ENCODE measurements at places on chromosomes 5 and 9.

GRCh38 chr5:13524936-13525335 lies 419.6 kb downstream of the DNAH5 start:
- no peak for DNase-seq

DNA sequence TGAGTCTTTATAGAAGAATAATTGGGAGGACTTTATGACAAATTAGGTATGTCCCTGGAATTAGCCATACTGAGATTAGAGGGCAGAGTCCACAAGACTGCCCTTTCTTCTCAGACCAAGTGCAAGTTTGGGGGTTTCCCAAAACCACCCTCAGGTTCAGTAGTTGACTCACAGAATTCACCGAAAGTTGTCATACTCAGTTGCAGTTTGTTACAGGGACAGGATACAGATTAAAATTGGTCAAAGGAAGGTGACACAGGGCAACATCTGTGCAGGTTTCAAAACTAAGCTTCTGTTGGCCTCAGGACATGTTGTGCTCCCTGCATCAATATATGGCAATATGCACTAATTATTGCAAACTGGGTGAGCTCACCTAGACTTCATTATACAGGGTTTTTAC lies 3.8 kb downstream of the RANBP17 start:
- no peak for DNase-seq

- no peak for DNase-seq
These were observed 9.7 kb upstream of the SREK1 start for GRCh38 chr5:66134407-66134861.

GRCh38 chr5:92543201-92543600 lies 1037.8 kb downstream of the NR2F1-AS1 start:
- DNase-seq = no peak

- DNase-seq = no peak
These were observed 398.3 kb upstream of the MPDZ start for GRCh38 chr9:13677801-13678200.

GRCh38 chr9:69149321-69149807 lies 24.7 kb upstream of the TJP2 start:
- no peak for DNase-seq

DNA sequence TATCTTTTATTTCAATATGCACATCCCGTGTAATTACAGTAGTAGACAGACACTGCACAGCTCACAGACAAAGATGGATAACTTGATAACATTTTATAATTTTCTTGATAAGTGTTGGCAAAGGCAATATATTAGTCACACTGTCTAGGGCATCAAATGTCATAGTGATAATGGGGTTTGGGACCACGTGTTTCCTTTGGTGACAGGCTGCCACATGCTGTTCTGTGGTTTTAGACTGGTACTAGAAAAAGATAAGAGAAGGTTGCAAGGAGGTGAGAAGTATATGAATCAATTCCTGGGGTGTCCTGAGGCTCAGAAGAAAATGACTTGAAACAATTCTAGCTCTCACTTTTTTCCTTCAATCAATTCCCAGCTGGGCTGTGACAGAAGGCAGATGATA lies 258.8 kb upstream of the CHD1 start:
- no peak for DNase-seq

DNA sequence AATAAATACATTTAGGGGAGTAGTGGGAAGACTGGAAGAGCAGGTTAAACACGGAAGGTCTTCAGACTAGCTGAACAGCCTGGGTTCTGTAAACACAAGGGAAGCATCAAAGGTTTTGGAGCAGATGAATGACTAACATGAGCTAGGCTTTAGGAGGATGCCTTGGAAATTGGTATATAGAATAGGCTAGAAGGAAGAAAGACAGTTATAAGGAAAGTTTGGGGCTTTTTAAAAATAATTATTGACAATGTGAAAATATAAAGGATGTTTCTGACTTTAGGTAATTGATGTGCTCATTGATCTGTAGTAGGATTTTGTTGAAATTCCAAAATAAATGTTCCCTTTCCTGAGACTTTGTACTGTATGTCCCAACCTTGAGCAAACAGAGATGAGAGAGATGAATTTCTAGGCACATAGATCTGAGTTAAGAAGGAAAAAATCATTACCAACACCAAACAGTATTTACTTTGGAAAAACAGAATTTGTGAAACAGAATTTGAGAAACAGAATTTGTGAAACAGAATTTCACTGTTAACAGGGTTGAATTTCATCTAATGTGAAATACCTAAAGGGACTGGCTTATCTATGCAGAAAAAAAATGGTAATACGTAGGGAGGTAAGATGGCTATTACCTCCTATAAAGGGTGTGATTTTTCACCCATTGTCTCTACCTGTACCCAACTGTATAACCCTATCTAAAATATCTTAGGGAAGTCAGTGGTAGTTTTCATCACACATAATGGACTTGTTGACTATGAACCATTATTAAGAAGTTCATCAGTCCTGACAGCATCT lies 28.8 kb downstream of the SKP2 start:
- DNase-seq = no peak

GRCh38 chr9:137757613-137758029 lies 120.0 kb upstream of the CACNA1B start:
- DNase-seq = no peak

DNA sequence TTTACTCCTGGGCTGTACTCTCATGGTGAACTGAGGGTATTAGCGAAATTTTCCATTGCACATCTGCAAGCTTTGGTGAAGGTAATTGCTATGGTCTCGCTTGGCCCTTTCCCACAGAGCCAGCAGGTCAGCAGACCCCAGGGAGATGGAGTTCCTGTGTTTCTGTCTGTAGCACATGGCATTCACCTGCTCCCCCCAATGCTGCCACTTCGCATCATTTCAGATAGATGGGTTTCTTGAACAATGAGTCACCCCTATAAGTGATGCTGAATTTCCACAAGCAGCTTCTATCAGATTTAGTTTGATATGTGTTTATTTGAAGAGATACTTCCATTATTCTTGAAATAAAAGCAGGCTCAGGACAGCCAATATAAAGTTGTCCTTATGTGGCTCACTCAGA lies 117.8 kb downstream of the ERCC6L2 start:
- DNase-seq = no peak

- DNase-seq = no peak
These were observed 149.9 kb upstream of the MAP1B start for GRCh38 chr5:71957292-71957898.

GRCh38 chr9:125280945-125281344 lies 19.3 kb downstream of the GAPVD1 start:
- no peak for DNase-seq

- no peak for DNase-seq
These were observed 26.3 kb downstream of the ACSL6 start for GRCh38 chr5:131984956-131985665.

- DNase-seq = no peak
These were observed 82.4 kb downstream of the ZNF618 start for GRCh38 chr9:113958556-113958955.

DNA sequence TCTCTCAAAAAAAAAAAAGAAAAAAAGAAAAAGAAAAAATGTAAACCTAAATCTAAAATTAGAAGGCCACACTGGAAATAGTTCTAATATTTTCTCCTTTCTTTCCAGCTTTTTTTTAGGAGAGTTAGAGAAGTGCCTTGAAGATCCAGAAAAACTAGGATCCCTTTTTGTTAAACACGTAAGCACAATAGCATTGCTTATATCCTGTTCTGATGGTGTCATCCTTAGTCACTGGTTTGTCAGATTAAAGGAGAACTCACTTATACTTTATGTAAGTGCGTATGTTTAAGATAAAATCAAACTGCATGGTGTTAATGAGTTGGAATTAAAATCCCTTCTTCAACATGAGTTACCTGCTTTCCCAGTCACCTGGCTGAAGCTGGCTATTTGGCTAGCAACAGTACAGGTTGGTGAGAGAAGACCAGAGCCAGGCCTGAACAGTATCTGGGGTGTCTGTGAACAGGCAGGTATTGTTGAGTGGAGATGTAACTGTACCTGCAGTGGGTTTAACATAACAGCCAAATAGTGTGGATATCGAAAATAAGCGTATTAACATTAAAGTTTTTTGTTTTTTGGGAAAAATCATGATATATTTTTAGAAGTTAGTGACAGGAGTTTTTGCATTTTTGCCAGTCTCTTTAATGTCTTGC lies 104.7 kb upstream of the OTULINL start:
- DNase-seq = peak; percentile 37

DNA sequence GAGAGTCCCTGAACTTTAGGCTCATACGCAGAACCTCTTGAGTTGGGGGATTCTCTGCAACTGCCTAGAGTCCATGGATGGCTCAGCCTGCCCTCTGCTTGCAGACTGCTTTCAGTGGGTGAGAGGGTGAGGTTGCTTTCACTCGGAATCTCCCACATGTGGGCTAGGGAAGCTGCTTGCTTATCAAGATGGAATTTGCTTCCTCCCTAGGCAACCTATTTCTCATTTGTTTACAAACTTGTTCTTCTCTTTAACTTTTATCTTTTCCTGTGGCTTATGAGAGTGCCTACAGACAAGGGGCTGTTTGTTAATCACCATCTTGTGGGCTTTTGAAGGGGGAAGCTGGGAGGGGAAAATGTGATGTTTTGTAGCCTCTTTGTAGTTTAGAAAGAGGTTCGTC lies 10.0 kb downstream of the TLE4 start:
- peak; percentile 23 for DNase-seq

GRCh38 chr9:137226338-137227053 lies 806 bp upstream of the RNF224 start:
- DNase-seq = no peak

GRCh38 chr9:6805532-6805931 lies 47.8 kb downstream of the KDM4C start:
- DNase-seq = no peak

DNA sequence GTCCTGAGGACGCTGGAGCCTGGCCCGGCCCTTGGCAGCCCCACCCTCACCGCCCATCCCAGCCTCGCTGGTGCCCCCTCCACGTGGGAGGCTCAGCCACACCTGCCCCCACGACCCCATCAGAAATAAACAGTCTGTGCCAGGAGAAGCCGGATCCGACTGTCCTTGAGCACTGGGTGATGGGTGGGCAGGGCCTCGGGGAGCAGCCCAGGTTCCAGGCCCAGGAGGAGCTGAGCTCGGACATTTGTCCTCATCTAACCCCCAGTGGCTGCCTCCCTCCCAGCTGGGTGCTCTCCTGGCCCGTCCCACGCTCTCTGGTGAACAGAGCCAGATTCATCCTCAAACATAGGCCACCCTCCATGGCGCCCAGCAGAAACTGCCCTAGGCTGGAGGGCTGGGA lies 4.6 kb upstream of the PTGDS start:
- DNase-seq = no peak

GRCh38 chr5:73812457-73812856 lies 186.5 kb downstream of the ARHGEF28 start:
- no peak for DNase-seq

- no peak for DNase-seq
These were observed 39.6 kb upstream of the CLPTM1L start for GRCh38 chr5:1384521-1384920.

- no peak for DNase-seq
These were observed 93.9 kb downstream of the GRIA1 start for GRCh38 chr5:153584126-153584959.

GRCh38 chr9:91680106-91680505 lies 256.5 kb upstream of the NFIL3 start:
- DNase-seq = no peak

DNA sequence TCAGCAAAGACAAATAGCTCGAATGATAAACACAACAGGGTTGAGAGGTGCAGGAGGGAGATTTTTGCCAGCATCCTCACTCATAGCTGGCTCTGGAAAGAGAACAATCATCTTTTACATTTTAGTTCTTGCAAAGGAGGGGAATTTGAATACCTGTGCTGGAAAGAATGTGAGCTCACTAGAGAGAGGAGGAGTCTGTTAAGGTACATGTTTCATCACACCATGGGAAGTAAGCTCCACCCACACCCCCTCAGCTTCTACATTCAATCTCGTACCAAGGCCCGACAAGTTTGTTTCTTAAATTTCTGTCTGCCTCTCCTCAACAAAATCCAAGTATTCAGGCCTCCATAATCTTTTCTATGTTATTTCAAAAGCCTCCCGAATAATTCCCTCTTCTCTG lies 254.6 kb downstream of the BRINP1 start:
- DNase-seq = no peak

DNA sequence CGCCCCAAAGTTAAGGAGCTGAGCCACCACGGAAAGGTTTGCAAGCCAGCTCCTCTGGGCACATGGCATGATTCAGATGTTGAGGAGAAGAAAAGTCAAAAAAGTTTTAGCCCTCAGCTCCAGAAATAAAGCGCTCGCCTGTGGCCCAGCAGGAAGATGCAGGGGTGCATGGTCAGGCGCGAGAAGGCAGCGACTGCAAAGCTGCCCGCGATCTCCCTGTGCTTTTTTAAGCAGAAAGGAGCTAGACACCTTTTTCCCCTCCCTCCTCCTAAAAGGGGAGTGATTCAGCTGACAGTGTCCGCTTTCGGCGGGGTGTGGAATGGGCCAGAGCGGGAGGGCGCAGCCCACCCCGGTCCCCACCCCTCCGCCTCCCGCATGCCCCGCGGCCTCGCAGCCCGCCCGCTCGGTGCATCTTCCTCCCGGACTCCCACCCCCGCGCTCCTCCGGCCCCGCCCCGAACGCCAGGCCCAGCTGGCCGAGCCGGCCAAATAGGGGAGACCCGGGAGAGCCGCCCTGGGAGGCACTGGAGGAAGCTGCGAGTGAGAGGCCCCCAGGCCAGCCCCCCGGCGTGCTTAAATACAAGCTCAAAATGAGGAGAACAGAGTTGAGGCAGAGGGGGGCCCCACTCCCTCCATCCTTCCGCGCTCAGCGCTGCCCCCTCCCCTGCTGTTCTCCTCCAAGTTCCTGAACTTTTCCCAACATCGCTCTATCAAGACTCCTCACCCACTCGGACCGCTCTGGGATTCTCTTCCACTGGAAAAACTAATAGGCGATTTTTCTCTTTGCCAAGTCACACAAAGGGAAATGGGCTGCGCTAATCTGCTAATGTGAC lies at the start of gene ADAMTS12:
TSS of gene ADAMTS12 (minus strand) at position 203 of the 832 bp plus-strand sequence. CDS start at position 69, 134 bp downstream.
- no peak for DNase-seq

DNA sequence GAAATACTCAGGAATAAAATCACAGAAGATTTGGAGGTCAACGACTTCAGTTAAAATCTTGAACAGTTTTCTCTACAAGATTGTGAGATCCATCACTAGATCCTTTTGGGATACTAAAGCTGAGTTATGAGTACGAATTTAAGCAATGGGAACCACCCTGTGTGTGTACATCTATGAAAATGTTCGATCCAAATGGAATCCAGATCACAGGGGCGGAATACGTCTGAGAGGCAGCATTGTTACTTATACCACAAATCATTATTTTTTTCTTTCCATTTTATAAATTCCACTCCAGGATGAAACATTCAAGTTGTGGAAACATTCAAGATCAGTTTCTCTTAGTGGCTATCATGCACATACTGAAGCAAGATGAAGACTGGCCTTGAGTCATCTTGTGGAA lies 239.3 kb upstream of the PAPPA start:
- DNase-seq = no peak

- no peak for DNase-seq
These were observed 555.4 kb upstream of the CLINT1 start for GRCh38 chr5:158414333-158414762.

Data from inflammatory macrophage (primary cell).